ENCODE measurements at places on chromosomes 3 and 15. TPM values are rescaled to one million over a fixed set of nuclear protein-coding genes. Genes with fewer than 3 reads are reported as not detected.
A peak's percentile ranks its signal among the peaks of the same experiment; 100 is the strongest.

LRRC15 gene
- total RNA-seq, result 5.8 TPM

ACKR2 gene
- not detected for total RNA-seq

GNAI2 gene
- total RNA-seq, result 127 TPM

RTP1 gene
- 0.29 TPM for total RNA-seq

FRMD5 gene
- 1.1 TPM for total RNA-seq

FANCD2OS gene
- total RNA-seq, result not detected

MAN2A2 gene
- 3.9 TPM for total RNA-seq

- peak; percentile 98 for DNase-seq
Measured at GRCh38 chr3:192892981-192893700, 24.5 kb downstream of the MB21D2 start.

DNA sequence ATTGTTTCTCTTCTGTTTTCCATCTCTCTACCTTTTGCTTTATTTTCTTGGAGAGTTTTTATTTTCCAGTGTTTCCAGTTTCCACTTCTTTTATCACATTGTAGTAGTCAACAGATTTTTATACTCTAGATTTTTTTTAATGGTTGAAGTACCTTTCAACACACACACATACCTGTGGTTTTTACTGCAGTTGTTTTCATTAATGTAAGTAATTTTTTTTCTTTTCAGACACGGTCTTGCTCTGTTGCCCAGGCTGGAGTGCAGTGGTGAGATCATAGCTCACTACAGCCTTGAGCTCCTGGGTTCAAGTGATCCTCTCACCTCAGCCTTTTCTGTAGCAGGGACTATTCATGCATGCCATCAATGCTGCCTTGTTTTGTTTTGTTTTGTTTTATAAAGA lies 472.5 kb upstream of the SGO1 start:
- DNase-seq, result no peak

DNA sequence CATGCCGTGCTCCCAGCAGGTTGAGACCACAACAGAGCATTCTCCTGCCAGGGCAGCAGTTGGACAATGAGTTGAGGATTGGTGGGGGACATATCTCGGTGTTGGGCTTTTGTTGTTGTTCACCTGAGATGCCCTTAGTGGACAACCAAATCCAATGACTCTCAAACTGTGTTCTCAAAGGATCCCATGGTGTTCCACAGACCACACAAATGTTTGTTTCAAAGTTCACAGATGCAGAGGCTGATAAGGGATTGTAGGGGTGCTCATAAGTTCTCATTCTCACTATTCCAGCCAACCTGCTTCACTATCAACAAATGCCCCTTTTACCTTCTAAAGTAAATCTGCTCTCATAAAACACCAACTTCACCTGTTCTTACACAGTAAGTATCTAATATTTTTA lies 159.9 kb downstream of the OSBPL10 start:
- no peak for DNase-seq

- no peak for DNase-seq
Measured at GRCh38 chr3:40782111-40782721, 257.5 kb downstream of the ZNF621 start.

- DNase-seq, result no peak
Measured at GRCh38 chr3:13623101-13623654, 74.3 kb downstream of the FBLN2 start.

GRCh38 chr3:157078131-157078810 lies 81.7 kb downstream of the CCNL1 start:
- no peak for DNase-seq

DNA sequence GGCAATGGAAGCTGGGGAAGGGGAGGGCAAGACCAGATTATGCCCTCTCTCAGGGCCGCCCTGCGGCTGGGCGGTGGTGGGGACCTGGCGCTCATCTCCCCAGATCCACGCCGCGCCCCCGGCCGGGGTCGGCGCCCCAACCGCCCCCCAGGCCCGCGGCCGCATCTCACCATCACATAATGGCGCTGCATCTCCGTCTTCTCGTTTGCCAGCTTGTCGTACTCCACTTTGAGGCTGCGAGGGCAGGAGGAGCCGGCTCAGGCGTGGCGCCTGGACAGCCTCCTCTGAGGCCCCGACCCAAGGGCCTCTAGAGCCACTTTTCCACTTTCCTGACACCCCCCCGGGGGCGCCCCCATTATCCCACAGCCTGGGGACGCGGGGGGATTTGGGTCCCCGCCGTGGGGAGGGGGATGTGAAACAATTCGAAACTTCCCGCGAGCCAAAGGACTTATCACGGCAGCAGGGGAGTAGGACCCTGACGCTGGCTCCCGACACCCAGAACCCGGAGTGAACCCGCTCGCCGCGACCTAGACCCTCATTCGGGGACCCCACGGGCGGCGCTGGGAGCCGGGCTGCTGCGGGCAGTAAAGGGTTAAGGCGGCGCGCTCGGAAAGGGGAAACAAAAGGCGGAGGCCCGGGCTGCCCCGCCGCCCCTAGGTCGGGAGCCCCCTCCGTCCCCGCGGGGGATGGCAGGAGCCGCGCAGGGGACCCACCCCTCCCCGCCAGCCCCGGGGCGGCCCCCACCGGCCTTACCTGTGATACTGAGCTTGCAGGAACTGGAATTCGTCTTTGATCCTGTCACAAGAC lies 2.1 kb downstream of the TLE3 start:
- DNase-seq, result no peak

DNA sequence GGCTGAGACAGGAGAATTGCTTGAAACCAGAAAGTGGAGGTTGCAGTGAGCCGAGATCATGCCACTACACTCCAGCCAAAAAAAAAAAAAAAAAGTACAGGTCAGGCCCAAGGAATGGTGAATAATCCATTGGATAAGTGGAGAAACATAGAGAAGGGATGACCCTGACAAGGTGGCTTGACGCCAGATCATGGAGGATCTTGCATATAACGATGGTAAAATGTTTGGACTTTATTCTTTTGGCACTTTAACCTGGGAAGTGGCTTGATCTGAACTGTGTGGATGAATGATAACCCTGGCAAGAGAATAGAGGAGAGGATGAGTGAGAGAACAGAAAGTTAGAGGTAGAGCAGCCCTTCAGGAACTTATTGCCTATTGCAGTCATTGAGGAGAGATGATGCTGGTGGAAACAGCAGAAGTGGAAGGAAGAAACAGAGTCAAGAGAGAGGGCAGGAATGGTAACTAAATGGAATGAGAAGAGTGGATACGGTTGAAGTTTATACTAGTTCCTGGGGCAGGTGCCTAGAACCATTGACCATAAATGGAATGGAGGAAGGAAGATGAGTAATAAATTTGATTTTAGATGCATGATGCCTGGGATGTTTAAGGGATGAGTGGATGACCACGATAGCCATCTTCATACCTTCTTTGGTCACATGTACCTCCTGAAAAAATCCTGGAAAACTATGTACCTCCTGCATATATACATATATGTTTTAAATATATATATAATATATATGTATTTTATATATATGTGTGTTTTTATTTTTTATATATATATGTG lies 57.8 kb downstream of the BLM start:
- DNase-seq, result peak; percentile 11

DNA sequence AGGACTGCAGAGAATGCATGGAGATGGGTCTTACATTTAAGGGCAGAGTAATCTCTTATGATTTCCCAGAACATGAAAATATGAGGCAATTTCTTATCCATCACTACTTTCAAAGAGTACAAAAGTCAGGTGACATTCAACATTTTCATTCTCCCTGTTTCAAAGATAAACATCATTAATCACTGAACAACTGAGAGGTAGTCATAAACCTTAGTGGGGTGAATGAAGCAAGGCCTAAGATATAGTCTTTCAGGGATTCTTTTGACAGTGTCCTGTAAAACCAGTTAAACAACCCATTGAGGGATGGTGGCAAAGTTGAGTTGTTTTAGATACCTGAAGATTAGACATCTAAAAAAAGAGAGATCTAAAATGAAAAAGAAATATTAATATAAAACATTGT lies 271.6 kb upstream of the CBLB start:
- DNase-seq, result no peak

- peak; percentile 98 for DNase-seq
Measured at GRCh38 chr3:141367038-141367730, 1.1 kb upstream of the ZBTB38 start.

- peak; percentile 5 for DNase-seq
Measured at GRCh38 chr3:71873093-71873611, 88.2 kb upstream of the PROK2 start.

DNA sequence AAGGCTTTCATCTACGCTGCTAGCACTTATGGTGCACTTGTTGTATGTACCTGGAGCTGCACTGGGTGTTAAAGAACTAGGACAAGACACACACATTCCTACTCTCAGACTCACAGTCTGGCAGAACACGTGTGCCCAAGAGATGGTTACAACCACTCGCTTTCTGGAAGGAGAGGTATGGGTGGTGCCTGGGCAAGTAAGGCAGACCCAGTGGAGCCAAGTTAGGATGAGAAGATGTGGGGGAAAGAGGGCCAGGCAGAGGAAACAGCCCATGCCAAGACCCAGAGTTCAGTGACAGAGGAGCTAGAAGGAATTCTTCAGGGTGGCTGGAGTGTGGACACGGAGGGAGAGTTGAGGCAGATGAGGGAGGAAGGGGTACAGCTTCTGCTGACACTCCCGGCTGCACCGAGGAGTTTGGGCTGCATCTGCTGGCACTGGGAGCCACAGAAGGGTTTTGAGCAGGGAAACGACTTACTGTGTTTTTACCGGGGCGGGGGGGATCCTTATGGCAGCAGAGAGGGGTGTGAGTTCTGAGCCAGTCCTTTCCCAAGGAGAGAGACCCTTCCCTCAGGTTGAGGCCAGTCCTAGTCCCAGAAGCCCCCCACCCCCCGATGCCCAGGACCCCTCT lies 59.0 kb downstream of the GRIP2 start:
- no peak for DNase-seq

DNA sequence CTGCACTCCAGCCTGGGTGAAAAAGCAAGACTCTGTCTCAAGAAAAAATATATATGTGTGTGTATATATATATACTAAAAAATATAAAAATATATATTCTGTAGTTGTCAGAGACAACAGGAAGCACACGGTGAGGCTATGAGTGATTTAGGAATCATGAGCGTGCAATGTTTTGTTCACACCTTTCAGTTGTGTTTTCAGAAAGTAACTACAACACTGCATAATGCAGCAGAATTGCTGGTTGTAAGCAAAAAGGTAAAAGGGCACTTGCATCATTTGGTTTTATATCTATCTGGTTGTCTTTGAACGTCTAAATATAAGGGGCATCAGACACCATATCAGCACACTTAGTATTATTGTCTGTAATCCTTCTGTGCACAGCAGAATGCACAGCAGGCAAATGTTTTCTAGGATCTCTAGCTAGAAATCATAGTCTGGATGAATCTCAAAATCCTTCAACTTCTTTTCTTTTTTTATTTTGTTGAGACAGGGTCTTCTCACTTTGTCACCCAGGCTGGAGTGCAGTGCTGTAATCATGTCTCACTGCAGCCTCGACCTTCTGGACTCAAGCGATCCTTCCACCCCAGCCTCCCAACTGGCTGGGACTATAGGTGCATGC lies 44.8 kb downstream of the CCR3 start:
- DNase-seq, result no peak

DNA sequence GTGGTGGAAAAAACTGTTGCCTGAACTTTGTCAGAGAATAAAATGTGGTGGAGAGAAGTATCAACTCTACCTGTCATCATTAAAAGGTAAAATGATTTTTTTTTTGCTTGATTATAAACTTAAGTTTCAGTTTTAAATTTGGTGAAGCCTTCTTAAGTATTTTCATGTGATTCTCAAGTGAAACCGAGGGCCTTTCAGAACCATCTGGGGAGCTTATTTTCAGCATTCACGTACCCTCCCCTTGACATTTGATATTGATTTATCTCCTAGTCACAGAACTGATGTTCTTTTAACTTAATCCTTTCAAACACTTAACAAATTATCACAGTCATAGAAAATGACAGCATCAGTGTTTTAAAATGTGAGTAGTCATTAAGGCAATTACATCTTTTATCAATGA lies 38.5 kb downstream of the HPS3 start:
- DNase-seq, result no peak

DNA sequence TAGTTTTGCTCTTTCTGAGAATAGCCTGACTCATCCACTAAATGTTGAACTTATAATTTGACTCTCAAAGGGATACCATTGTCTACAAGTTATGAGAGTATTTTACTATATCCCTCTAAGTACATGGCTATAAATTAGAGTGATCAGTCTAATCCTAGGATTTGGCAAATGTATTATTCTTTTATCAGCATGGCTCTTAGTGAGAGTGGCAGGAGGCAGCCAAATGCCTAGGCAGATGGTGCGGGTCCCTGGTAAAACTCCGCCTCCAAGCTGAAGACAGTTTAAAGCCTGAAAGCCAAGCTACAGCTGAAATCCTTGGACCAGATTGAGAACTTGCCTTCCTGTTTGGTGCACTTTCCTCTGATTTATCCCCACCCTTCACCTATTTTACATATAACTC lies 631.8 kb downstream of the SQOR start:
- DNase-seq, result no peak

- DNase-seq, result no peak
Measured at GRCh38 chr15:100537331-100537730, 8.6 kb upstream of the CERS3 start.

GRCh38 chr3:48434591-48435222 lies 4.8 kb upstream of the PLXNB1 start:
- DNase-seq, result no peak

DNA sequence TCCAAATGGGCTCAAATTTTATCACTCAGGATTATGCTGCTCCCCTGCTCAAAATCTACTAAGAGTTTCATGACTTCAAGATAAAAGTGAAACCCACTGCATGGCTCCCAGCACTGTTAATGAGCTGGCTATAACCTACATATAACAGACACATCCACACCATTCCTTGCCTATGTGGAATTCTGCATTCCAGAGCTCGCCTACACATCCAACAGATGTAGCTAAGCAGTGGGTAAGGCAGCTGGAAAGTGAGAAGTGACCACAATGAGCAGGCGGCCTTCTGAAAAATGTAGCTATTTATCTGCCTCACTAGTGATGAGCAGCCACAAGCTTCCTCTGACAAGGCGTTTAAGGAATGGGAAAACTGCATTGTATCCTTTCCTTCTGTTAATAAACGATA lies 92.0 kb upstream of the TRIM42 start:
- no peak for DNase-seq

DNA sequence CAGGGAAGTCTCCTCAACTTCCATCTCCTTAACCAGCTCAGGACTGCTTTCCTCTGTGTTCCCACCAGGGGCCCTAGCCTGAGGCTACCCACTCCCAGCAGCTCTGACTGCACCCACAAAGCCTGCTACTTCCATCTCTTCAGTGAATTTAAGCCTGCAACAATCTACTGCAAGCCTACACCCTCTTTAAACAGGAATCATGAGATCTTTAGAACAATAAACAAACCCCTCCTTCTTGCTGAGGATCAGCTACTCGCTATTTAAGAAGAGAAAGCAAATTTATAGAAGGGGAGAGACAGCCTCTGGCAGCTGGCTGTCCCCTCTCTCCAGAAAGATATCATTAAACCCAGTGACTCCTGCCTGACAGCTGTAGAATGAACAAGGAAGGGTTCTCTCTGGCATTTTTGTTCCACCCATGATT lies 51.9 kb downstream of the ARHGAP31 start:
- DNase-seq, result peak; percentile 34

Measured in H4 (cell line).